ENCODE measurements at places on chromosomes 7 and 10. TPM values are rescaled to one million over a fixed set of nuclear protein-coding genes. Genes with fewer than 3 reads are reported as not detected.

DNA sequence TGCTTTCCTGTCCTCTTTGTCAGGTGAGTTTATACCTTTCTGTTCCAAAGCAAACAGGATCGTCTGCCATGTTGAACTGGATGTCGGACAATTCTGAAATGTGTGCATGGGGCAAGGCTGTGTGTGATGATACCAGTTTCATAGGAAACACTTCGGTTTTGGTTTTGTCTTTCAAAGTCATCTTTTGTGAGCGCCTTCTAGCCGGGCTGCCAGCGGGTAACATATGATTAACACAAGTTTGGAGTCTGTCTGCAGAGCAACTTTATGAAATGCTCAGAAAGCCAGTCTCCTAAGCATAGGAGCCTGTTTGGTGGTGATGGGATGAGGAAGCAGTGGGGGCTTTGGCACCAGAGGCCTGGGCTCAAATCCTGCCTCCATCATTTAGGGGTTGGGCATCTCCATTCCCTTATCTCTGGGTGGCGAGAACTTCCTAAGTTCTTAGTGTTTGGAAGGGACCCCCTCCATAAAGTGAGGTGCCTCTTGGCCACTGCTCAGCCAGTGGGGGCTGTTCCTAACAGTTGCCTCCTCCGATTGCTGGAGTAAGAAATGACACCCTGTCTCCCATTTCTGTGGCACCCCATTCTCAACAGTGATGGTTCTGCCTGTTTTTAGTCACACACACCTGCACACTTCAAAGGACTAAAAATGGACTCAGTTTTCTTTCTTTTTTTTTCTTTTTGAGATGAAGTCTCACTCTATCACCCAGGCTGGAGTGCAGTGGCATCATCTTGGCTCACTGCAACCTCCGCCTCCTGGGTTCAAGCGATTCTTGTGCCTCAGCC lies 36.8 kb downstream of the CUX1 start:
- no peak for DNase-seq

DNA sequence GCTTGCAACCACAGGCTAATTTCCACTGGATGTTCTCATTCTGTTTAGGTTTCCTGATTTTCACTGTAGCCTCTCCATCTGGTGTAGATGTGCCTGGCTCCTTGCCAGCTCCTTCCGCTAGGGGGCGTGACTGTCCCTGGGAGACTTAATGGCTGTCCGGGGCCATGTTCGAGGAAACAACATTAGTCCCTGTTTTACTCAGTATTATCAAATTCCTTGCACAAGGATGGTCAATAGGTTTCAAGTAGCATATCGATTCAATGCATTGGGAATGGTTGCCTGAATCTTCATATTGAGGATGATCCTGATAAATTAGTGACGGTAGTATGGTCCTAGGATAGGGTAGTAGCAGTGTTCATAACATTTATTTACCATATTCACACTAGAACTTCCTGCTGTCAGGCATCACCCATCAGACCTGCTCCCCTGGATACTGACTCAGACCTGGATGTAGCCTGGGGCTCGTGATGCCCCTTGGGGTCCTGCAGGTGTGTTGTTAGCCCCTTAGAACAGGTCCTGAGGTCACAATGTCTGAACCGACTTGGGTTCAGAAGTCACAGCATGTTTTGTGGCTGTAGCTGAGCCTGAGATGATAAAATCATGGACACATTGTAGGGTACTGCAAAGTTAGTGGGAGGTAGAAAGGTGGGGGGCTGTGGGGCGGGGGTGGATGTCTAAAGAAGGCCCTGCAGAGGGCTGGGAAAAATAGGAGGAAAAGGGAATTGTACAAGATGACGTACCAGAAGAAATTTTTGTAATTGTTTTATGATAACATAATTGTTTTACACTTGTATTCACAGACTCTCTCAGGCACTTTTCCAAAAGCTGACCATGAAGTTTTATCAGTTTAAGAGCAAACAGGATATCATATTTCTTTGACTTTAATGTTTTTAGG lies 8.9 kb upstream of the EXOC6 start:
- DNase-seq: peak; percentile 55

- no peak for DNase-seq
Observed at GRCh38 chr10:107814865-107815487, 650.5 kb upstream of the SORCS1 start.

DNA sequence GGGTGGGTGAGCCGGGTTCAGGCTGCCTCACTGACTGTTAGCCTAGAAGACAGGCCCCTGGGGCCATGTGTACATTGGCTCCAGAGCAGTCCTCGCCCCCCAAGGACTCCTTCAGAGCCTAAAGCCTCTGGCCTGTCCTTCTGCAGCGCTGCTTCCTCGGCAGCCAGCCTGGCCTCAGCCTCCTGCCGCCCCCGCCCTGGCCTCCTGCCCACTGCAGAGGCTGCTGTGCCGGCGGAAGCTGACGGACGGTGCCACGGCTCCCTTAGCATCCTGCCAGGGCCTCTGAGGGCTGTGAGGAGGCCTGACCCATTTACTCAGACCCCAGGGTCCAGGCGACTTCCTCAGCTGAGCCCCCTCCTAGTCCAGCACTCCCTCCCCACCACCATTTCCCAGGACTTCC lies 4.9 kb downstream of the SRRM3 start:
- no peak for DNase-seq

DNA sequence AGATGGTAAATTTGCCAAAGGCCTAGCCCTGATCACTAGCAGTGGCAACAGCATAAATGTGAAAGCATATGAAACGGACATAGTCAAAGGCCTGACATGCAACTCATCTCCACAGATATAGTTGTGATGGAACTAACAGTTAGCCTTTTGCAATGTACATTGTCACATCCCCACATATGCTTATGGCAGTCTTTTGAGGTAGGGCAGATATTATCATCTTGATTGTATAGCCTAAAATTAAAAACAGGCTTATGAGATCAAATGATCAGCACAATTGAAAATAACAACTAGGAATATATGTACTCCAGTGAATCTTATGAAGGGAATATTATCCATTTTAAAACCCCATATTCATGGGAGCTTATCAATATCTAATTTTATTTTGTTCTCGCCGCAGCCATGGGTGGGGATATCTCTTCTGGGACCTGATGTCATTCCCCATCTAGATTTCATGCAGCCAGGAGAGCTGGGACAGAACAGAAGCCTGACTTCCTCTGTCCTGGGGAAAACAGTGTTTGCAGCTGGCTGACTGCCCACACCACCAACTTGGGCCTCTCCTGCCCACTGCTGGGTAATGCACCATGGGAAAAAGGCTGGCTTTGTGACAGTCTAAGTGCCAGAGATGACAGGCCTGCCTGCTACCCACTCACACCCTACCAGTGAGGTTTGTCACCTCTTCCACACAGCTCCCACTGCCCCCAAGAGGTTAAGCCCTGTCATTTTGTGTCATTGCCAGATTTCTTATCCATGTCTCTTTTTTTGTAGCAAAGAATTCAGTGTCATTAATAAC lies 180.2 kb upstream of the FZD1 start:
- no peak for DNase-seq

DNA sequence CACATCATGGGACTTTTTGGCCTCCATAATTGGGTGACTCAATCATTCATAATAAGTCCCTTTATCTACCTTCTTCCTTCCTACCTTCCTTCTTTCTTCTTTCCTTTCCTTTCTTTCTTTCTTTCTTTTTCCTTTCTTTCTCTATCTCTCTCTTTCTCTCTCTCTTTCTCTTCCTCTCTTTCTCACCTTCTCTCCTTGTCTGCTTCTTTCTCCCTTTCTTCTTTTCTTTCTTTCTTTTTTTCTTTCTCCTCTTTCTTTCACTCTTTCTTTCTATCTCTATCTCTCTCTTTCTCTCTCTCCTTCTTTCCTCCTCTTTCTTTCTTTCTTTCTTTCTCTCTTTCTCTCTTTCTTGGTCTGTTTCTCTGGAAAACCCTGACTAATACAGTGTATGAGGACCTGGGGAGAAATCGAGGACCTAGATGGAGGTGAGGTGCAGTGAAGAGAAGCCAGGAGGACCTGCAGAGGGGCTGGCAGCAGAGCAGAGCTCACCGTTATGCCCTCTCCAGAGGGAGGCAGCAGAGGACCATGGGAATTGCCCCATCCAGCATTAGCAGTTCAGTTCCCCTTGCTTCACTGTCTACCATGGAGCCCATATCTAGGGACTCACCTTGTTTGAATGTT lies 52.7 kb upstream of the BTRC start:
- DNase-seq: peak; percentile 52

The STARD3NL gene
- 28.9 TPM for total RNA-seq

The CHST12 gene
- 65.1 TPM for total RNA-seq

DNA sequence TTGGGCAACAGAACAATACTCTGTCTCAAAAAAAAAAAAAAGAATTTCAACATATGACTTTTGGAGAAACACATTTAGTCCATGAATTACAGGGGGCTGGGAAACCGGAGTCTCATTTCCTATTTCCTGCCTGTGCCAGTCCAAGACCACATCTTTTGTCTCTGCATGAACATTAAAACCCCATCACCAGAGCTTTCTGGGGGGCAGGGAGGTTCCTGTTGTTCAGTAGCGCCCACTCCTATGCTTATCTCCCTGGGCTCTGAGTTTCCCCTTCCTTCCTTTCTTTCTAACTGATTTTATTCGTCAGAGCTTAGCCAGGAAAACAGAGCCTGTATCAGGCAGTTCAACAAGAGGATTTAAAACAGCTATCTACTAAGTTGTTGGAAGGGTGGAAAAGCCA lies 119.3 kb downstream of the CALN1 start:
- DNase-seq: no peak

The MYH16 gene
- not detected for total RNA-seq

The POP7 gene
- total RNA-seq: 32.5 TPM
